ENCODE measurements at places on chromosomes 7 and 10.

DNA sequence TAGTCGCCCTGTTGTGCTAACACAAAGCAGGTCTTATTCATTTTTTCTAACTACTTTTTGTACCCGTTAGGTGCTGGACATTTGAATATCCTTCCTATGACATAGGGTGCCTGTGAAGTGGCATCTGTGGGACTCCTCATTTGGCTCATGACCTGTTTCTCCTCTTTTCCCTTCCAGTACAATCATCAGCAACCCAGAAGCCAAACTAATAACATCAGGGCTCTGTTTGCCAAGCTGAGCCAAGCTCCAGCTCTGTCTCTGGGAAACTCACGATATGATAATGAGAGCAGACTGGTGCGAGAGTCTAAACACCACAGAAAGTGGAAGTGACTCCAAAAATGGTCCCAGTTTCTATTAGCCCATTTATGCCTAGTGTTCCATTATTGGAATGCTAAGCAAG is 92.0 kb downstream of the SVIL start:
- DNase-seq: no peak

DNA sequence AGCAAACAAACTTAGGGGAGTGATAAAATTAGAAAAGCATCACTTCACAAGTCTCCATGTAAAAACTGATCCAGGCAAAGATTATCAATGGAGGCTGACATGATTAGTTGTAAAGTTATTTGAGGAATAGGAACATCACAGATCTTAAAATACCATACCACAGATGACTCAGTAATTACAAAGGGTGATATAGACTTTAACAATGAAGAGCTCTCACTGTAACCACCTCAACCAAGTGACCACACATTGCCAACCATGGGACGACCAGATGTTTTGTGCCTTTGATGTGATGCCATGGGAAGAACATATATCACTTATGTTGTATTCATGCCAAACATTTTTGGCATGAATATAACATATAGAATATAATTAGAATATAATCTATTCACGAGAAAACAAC is 11.7 kb downstream of the AASS start:
- no peak for DNase-seq

- DNase-seq: no peak
These were observed 182.4 kb downstream of the SEM1 start for GRCh38 chr7:96527133-96527827.

DNA sequence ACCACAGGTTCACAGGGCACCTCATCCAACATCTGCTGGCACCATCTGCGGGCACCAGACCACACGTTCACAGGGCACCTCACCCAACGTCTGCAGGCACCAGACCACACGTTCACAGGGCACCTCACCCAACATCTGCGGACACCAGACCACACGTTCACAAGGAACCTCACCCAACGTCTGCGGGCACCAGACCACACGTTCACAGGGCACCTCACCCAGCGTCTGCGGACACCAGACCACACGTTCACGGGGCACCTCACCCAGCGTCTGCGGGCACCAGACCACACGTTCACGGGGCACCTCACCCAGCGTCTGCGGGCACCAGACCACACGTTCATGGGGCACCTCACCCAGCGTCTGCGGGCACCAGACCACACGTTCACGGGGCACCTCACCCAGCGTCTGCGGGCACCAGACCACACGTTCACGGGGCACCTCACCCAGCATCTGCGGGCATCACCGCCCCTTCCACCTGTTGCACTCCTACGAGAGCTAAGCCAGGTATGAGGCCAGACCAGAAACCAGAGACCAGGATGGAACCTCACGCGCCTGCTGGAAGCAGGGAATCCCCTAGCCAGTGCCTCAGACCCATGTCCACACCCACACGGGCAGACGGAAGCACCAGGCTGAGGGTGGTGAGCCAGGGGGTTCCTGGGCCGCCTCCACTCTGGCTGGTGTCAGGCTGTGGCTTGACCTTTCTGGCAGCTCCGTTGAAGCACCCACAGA is 182.8 kb downstream of the MAD1L1 start:
- no peak for DNase-seq

- no peak for DNase-seq
These were observed 17.9 kb upstream of the EIF3B start for GRCh38 chr7:2336626-2337299.

DNA sequence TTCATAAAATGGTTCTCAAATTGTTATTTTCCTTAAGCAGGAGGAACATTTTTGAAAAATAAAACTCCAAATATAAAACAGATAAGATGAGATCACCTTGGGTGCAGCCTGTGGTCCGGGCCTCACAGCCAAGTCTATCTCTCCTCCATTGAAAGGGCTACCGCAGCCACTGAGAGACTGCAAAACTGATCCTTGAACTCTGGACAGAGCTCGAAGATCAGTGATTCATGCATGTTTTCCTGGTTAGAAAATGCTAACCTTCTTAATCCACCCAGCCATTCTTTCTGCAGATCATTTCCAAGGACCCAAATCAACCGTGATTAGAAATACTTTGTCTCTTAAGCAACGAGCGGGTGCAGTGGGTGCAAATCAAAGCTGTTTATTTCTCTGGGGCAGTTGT is 378.8 kb downstream of the PLXDC2 start:
- DNase-seq: no peak
